ENCODE measurements at places on chromosomes 16 and 17.

DNA sequence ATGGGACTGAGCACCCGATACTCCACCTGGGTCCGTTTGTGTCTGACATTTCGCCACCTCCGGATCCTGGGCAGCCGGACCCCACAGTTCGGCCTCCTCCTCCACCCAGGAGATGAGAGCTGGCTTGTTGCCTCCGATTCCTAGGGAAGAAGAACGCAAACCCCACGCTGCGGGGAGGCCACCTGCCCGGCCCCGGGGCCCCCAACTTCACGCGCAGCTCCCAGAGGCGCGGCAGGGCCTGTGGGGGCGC lies 542 bp downstream of the ZNF764 start:
- DNase-seq: no peak

DNA sequence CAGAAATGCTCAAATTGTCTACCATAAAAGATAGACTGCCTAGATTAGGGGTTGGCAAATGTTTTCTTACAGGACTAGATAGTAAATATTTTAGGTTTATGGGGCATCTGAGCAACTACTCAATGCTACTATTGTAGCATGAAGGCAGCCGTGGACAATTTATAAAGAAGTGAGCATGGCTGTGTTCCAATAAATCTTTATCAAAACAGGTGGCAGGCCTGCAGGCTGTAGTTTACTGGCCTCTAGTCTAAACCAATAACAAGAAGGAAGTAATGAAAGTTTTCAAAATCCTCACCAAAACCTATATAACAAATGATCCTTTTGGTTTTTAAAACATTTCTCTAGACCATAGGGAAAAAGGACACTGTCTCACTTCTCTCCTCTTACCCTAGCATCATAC lies 105.2 kb downstream of the PRKCB start:
- DNase-seq: no peak

- no peak for DNase-seq
These were observed 83.8 kb upstream of the FAM20A start for GRCh38 chr17:68684949-68685357.

GRCh38 chr17:16269658-16270057 lies 52.6 kb downstream of the PIGL start:
- DNase-seq: no peak

- DNase-seq: no peak
These were observed 82.5 kb downstream of the NXN start for GRCh38 chr17:896953-897661.

- no peak for DNase-seq
These were observed 117.4 kb upstream of the SMURF2 start for GRCh38 chr17:64779376-64780095.

DNA sequence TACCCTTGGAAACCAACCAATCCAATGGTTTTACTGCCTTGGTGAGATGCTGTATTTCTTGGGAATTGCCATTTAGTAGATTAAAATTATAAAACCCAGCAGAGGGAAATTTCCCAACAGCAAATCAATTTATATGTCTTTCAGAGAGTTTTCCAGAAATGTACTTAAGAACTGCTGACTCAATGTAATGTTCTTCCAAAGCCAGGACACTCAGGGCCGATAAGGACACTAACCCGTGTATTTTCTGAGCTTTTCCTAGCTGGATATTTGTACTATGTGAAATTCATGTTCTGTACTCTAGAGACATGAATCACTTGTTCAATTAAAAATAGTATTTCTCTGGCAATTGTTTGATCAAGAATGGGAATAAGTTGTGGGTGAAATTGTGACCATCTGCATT lies 121.4 kb downstream of the KCNJ2 start:
- DNase-seq: no peak

DNA sequence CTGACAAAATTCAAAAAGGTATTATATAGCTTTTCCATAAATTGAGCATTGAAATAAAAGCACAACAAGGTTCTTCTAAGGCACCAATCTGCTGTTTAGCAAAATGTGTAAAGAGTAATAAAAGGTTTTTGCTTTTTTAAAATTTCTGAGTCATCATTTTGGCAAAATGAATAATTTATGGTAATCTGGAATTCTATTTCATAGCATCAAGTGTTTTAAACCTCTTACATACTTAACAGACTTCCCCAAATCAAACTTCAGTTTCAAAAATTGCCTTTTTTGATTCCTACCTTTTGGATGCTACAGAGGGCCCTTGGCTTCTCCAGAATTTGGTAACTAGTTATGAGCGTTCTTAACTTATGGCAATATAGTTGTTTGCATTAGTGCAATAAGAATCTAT lies 154.0 kb upstream of the ELAC2 start:
- no peak for DNase-seq
